ENCODE measurements at places on chromosomes 2 and 18.

GRCh38 chr2:165624470-165624800 is 154.9 kb downstream of the CSRNP3 start:
- no peak for DNase-seq

GRCh38 chr2:110866466-110866865 is 134.1 kb downstream of the ACOXL start:
- peak; percentile 79 for DNase-seq

DNA sequence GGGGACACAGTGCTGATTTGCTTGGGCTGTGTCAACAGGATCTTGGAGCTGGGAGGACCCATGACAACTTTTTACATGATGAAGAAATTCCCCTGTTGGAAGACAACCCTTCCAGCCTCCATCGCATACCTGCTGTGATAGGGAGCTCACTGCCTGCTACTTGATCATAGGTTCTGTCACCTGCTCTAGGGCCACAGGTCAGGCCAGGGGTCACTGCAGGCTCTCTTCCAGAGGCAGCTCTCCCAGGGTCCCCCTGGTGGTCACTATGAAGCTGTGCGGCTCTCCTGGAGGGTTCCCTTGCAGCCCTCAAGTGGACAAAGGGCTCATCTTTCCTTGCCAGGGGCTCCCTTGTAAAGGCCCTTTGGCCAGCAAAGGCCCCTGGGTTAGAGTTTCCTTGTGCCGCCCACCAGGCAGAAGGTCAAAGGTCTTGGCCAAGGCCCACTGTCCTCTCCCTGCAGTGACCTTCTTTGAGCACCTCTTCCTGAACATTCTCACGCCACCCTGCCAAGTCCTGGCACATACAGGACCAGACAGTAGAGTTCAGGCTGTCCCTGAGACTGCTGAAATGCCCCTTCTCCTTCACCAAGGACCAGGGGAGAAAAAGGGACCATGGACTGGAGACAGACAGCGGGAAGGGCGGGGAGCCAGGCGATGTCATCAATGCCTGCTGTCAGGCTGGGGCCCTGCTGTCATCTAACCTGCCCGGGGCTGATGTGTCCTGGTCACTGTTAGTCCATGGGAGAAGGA is 345.1 kb downstream of the DYSF start:
- DNase-seq: peak; percentile 59

DNA sequence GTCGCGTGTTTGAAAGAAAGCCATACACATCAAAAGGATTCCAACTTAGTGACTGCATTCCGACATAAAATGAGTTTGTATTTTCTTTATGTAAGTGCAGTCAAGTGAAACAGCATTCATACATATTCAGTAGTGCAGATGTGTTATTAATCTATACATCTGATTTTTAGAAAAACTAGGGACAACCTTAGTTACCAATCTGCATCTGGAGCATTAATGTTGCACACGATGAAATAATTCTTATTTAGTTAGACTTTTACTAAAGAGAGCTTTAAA is 1.9 kb downstream of the GORASP2 start:
- DNase-seq: no peak

GRCh38 chr2:189583227-189584198 is 2.9 kb upstream of the SLC40A1 start:
- DNase-seq: no peak

DNA sequence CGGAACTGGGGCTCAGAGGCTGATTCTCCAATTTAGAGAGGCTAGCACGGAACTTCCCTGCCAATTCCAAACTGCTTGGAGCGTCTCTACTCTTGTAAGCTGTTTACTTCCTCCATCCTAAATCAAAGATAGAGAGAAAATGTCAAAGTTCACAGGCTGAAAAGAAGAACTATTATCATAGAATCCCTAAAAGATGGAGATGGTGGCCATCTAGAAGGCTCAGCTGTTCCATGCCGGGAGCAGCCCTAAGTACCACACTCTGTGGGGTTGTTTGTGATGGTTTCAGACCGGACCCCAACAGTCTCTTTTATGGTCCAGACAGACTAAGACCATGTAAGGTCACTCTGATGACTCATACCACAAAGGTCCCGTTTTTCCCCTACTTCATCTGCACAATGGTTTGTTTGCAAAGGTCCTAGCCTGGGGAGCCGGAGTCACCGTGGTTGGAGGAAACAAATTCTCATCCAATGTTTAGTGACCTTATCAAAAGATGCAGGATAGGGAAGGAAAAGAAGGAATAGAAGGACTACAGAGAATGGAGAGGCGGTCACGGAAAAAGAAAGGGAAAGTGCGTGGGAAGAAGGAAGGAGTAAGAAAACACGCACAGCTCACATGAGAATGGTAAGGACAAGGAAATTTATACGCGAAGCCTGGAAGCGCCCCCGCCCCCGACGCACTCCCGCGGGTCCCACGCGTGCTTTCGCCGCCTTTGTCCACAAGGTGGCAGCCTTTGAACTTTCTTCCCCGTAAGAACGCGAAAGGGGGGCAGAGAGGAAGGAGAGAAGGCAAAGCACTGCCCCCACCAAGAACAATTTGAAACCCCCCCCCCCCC is 453 bp upstream of the ANTXR1 start:
- peak; percentile 68 for DNase-seq

DNA sequence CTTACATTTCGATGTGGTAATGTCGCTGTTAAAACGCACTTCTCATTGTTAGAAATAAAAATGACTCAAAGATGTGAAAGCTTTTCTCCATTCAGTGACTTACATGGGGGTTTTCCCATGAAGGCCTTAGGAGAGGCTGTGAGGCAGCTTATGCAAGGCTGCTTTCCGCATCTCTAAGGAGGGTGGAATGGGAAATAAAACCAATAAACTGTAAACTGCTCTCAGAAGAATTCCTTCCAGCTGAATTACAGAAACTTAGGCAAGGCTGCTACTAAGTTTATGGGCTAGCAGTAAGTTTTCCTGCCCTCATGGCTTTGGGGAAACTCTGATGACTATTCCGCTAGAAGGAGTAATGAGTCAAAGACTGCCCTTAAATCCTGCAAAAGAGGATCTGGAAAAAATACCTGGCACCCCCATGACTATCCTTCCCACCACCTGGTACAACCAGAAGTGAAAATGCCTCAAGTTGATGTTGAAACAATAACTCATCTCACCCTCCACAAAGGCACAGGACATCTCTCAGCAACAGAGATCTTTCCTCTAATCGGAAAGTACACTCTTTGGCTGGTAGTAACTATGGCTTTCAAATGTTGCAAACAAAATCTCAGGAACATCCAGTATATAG is 97.7 kb upstream of the SMAD7 start:
- DNase-seq: no peak

- DNase-seq: no peak
These were observed 563.4 kb downstream of the XIRP2 start for GRCh38 chr2:167451496-167452289.

GRCh38 chr2:203948733-203949132 is 12.2 kb downstream of the ICOS start:
- DNase-seq: no peak

- DNase-seq: no peak
These were observed 172.2 kb upstream of the HAAO start for GRCh38 chr2:42964439-42965083.

GRCh38 chr2:203669820-203670219 is 36.6 kb upstream of the CD28 start:
- no peak for DNase-seq

DNA sequence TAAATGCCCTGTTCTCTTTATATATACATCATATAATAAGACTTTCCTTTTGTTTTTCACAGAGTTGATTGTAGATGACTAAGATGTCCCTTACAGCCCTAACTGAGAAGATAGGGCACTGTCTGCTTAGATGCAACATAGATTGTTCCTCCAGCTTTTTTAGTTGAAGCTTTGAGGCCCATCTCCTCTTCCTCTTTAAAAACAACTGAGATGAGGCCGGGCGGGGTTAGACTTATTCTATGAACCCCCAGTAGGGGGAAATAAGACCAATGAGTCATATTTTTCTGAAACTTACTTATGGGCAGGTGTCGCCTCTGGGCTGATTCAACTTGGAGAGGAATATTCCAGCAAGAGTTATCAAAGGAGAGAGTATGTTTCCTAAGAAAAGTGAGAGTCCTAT is 84.6 kb downstream of the FBXO15 start:
- DNase-seq: no peak

DNA sequence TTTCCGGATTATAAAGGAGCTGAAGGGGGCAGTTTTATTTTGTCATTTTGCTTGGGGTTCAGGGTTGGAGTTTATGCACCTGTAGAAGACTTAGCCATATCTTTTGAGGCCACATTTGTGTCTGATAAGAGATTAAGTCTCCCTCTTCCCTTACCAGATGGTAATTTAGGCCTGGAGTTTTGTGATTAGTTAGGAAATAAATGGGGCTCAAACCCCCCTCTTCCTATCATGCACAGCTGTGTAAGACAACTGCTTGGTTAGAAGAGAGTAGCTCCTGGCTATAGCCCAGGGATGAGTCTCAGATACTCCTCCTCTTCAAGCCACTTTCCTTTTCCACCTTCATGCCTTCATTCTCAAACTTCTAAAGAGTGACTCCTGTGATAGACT is 802 bp upstream of the SAP130 start:
- DNase-seq: no peak

DNA sequence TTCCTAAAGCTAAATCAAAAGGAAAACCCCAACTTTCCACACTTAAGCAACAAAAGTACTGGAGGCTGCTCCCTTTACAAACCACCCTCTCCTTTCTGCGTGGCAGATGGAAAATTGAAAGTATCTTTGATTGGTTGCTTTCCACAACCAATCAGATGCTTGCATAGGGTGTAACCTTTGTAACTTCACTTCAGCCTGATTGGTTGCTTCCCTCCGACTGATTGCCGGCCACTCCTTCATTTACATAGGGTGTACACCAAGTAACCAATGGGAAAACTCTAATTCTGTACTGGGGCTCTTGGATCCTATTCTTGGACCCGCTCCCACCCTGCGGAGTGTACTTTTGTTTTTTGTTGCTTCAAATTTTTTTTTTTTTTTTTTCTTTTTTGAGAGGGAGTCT is 297.7 kb downstream of the NCKAP5 start:
- no peak for DNase-seq

DNA sequence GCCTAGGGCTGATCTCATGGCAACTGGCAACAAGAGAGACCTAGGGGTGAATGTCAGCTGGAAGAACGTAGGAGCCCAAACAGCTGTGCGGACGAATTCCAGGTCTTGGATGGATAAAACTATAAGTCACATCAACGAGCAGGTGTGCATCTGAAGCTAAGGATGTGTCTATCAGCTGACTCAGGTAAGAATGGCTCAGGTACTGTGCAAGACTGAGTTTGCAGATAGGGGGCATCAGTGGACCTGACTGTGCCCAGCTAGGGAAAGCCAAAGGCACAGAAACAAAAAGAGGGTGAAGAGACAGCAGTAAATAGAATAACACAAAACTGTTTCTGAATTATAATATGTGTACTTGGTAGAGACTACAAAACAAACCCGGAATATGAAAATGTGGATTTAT is 357.3 kb downstream of the ZEB2 start:
- no peak for DNase-seq

GRCh38 chr18:8435376-8435775 is 173.9 kb upstream of the RAB12 start:
- no peak for DNase-seq

DNA sequence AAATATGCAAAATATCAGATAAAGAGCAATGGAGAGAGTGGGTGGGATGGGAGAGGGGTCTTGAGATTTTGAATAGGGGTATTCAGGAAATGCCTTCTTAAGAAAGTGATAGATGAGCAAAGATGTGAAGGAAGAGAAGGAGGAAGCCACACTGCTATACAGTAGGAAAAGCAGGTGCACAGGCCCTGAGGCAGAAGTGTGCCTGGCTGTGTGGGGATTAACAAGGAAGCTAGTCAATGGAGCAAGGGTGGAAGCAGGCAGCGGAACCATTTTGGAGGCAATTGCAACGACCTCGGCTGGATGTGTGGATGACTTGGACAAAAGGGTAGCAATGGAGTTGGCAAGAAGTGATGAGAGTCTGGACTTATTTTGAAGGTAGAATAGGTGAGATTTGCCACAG is 11.0 kb upstream of the CNGA3 start:
- DNase-seq: no peak

GRCh38 chr2:232632904-232633412 is 446 bp upstream of the EFHD1 start:
- no peak for DNase-seq

DNA sequence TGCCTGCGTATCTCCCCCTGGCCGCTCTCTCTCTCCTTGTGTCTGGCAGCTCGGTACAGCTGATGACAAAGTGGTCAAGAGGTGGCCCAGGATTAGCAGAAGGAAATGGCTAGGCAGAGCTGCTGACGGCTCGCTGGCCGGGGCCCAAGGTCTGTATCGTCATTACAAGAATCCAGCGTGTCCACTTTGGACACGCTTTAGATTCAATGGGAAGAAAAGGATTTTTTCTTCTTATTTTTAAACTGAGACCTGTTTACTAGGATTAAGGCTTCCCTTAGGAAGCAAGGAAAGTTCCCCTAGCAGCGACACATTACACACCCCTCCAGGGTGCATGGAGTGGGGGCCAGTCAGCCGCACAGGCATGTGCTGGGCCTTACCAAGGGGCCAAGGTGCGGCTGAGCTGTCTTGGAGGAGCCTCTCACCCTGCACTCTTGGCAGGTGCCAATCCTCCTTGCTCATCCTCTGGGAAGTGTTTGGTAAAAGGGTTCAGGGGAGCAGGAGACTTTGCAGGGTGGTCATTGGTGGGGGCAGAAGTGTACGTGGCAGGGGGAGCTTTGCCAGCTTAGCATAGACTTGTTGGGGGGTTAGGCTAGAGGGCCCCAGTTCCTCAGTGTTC is 76.8 kb downstream of the POLR1A start:
- no peak for DNase-seq

- DNase-seq: no peak
These were observed 30.1 kb downstream of the IGFBP5 start for GRCh38 chr2:216665242-216665641.

GRCh38 chr2:210523650-210524289 is 32.6 kb upstream of the CPS1 start:
- DNase-seq: no peak

GRCh38 chr18:55318951-55319441 is 269.0 kb downstream of the TCF4 start:
- DNase-seq: no peak

- DNase-seq: no peak
These were observed 52.9 kb downstream of the NR4A2 start for GRCh38 chr2:156279446-156280150.

Measured in activated CD8-positive, alpha-beta memory T cell treated with anti-CD3 and anti-CD28 coated beads, Interleukin-2, amount 50 U/mL, for 48 hours (primary cell).